ENCODE measurements at places on chromosomes 3 and 15.

DNA sequence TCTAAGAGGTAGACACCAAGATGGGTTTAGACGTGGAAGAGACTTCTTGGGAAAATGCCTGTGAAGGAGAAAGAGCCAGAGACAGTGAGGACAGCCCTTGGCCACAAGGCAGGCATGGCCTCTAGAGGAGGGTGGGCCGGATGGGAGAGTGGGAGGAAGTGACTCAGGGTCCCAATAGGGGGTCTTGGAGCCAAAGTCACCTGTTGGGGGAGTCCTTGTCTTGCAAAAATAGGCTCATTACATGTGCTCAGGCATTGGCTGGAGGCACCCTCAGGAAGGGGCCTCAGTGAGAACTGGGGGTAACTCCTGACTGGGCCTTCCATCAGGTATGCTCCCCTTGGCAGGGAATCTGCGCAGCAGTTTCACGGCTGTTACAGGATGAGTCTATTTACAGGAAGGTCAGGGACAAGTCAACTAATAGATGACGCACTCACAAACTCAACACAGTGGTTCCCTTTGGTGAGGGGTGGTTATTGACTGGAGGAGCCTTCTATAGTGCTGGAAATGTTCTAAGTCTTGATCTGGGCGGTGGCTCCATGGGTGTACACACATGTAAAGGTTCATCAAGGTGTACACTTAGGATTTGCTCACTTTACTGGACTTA is 259.6 kb downstream of the XXYLT1 start:
- DNase-seq: no peak

GRCh38 chr15:31458596-31459399 is 132.2 kb downstream of the KLF13 start:
- no peak for DNase-seq

GRCh38 chr15:91369823-91370222 is 269.8 kb downstream of the SV2B start:
- DNase-seq: peak; percentile 83

DNA sequence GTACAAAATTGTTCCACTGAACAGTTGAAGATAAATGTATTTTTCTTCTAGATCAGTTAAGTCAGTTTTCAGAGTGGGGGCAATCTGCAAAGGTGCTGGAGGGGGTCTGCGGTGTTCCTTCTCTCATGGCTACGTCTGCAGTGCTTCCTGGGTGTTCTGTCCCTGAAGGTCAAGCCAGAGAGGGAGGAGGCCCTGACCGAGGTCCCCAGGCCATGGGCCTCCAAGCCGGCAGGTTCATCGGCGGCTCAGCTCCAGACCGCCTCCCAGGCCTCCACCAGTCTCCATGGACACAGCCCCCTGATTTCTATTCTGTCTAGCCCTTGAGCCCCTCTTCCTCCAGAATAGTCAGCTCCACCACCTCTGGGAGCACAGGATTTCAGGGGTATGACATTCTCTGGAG is 28.5 kb upstream of the TSEN2 start:
- DNase-seq: no peak

DNA sequence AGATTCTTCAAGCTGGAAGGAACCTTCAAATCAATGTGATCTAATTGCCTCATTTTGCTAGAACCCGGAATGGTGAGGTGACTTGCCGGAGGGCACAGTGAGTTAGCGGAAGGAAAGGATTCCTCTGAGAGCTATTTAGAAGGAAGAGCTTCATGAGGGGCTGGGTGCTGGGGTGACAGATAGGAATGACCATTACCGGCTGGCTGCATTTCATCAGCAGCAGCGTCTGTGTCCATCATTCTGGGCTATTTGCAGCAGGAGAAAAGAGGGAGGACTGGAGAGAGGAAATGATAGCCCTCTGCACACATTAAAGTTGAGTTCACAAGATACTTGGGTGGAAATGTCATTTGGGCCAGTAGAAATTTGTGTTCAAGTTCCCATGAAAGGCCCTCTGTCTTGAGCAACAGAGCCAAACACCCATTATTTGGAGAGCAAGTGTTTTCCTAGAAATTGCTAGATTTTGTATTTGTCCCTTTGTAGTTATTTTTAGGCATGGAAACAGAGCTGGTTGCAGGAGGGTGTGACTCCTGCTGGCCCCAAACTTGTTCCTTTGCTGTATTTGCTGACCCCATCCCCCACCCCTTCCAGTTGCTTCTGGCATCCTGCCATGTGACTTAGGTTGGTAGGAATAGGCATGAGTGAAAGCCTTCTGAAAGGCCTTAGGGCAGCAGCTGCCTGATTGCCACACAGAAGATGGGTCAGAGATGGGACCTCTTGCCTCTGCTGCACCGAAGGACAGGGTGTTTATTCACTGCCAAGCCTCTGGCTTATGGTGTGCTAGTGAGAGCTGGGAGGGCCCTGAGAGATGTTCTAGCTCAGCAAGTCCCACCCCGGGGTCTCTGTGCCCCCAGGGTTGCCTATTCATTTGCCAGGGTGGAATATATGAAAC is 87.5 kb upstream of the PLXNA1 start:
- no peak for DNase-seq

DNA sequence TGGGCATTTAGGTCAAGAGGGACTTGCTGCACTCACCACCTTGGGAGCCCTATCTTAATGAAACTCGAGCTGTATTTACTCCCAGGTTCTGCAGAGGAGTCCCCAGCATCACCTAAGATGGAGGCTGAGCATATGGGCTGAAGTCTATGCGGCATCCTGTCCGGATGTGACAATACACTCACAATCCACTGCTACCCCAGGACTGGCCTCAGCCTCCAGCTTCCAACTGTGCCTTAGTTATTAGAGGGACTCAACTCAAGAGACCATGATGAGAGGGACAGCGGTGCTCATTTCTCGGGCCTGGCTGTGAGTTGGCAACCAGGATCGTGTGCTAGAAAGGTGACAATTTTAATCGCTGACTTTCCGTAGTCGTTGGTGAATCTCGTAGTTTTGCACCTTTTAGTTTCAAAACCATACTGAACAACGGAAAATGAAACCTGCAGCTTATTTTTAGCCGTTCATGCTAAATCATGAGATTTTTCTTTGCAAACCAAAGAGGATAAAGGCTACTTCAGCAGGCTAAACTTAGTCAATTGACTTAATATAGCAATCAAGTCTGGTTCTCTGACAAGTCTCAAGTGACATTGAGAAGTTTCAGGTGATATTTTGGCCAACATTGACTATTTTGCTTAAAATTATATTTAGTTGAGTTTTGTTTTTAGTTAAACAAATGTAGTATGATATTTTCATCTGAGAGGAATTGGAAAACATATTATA is 11.1 kb downstream of the ZBTB38 start:
- no peak for DNase-seq

- DNase-seq: no peak
Observed at GRCh38 chr3:66469220-66469640, 31.6 kb downstream of the LRIG1 start.

- no peak for DNase-seq
Observed at GRCh38 chr15:97177151-97177577, 783.3 kb upstream of the ARRDC4 start.

DNA sequence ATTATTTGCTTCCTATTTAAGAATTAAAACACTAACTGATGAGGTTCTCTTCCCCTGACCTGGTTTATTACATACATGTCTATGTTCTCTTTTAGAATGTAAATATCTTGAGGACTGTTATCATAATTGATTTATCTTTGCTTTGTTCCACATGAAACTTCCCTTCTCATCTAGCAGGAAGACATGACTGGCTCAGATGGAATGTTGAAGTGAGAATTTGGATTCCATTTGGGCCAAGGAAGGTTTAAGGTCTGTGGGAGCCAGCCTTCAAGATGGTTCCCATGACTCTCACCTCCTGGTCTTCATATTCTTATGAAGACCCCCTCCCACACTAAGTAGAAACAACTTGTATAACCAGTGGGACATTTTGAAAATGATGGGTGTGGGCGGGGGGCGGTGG is 222.2 kb upstream of the GADL1 start:
- no peak for DNase-seq

DNA sequence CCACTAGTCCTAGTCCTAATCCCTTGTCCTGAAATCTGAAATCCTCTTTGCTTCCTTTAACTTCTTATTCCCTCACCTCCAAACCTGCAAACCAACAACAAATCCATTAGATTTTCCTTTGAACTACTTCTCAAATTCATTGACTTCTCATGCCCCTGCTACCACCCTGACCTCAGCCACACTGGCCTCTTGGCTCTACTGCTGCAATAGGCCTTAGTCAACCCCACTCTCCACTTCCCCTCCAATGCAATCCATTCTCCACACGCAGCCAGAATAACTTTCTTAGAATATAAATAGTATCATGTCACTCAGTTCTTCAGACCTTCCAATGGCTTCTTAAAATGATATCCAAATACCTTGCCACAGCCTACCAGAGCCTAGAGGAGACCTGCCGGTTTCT is 131.1 kb upstream of the GADL1 start:
- DNase-seq: no peak

GRCh38 chr15:100696452-100696851 is 94.1 kb downstream of the ASB7 start:
- no peak for DNase-seq

GRCh38 chr3:119234610-119235009 is 6.1 kb downstream of the B4GALT4 start:
- no peak for DNase-seq

DNA sequence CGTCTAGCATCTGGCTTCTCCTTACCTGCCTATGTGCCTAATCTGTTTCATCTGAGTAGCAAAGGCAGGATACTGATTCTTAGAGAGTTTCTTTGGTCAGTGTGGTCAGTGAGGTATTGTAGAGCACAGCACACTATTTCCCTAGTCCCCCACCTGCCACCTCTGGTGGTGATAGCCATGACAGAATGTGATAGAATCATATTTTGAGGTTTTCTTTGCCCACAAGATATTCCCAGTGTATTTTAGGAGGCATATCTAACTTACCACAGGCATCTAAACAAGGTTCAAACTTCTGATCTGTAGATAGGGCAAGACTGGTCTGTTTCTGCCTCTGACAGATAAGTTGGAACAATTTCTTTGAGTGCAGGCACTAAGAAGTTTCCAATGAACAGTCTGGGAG is 188.0 kb downstream of the SOX2 start:
- no peak for DNase-seq

DNA sequence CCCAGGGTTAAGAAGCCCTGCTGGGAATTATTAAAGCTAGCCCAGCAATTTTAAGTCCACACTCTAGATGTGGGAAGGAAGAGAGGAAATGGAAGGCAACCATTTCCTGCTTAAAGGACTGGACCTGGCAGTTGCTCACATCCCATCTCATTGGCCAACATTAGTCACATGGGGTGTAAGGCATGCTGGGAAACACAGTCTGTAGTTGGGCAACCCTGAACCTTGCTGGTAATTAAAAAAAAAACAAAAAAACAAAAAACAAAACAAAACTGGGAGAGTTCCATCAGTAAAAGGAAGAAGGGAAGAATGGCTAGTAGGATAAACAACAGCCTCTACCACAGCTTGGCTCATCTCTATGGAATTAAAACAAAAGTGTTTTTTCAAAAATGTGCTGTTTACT is 136.0 kb downstream of the VGLL4 start:
- no peak for DNase-seq

DNA sequence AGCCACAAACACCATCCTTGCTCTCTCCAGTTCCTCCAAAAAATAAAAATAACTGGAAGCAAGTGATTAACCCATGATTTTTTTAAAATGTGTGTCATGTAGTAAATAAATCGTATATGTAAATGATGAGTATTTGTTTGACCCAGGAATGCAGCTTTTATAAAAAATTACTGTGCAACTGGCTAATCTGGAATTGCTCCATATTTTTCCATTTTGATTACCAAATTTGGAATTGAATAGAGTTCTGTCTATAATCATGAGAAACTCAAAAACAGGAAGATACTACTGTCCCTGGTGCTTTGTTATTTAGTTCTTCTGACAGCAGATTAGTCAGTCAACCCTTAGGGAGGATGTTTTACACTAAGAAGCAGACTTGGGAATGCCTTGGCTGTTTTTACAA is 116.2 kb downstream of the CCNL1 start:
- no peak for DNase-seq

DNA sequence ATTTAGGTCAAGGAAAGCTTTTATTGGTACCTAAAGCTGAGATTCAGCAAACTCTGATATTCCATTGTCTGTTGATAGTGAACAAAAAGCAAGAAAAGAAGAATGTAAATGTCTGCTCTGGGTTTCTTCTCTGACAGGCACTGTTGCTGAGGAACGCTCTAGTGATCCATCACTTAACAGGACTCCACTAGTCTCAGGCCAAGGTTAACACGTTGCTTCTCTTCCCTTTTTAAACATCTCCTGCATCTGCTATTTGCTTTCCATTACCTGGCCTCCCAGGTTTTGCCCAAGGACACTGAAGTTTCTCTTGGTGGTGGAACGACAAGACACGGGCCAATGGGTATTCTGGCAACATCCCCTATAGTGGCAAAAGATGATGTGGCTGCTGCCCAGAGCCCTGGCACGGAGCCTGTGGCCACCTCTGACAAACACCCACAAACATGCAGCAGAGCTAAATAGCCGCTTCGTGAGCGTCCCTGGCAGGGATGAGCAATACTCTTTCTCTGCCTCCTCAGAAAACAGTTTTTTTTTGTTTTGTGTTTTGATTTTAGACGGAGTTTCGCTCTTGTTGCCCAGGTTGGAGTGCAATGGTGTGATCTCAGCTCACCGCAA is 97.8 kb upstream of the AKAP13 start:
- DNase-seq: no peak

- DNase-seq: no peak
Observed at GRCh38 chr15:64519897-64520296, 59.5 kb downstream of the ZNF609 start.

- no peak for DNase-seq
Observed at GRCh38 chr15:53681056-53681455, 78.4 kb downstream of the WDR72 start.

GRCh38 chr3:142027300-142027699 is 122.0 kb downstream of the TFDP2 start:
- no peak for DNase-seq

- DNase-seq: peak; percentile 17
Observed at GRCh38 chr3:114698146-114699105, 404.6 kb downstream of the TIGIT start.

DNA sequence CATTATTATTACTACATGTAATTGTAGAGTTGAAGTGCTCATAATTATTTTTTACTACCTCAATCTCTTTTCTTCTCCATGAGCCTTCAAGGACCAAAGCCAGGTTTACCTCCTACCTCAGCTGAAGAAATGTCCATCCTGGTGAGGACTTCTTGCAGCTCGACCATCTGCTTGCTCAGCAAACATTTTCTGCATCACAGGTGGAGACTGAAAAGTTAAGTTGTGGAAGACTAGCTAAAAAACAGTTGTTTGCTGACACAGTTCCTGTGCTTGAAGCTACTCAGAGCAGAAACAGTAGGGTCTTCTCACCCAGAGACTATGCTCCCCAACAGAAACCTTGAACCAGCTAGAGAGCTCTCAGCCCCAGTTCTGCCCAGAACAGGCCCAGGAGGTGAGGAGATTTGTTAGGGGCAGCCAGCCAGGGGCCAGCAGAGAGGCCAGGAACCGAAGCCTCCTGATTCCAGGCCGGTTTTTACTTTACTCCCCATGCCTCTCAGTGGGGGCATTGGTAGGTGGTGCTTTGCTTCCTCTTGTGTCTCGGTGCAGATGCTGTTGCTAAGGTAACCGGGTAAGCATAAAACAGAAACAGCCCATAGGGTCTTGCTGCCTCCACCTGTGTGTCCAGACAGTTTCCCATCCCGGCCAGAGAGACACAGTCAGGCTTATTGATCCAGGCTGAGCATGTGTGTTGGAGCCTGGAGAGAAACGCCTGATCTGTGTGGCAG is 54.9 kb downstream of the CCNL1 start:
- peak; percentile 51 for DNase-seq
